ENCODE measurements at places on chromosomes 1 and 21.
A peak's percentile ranks its signal among the peaks of the same experiment; 100 is the strongest.

DNA sequence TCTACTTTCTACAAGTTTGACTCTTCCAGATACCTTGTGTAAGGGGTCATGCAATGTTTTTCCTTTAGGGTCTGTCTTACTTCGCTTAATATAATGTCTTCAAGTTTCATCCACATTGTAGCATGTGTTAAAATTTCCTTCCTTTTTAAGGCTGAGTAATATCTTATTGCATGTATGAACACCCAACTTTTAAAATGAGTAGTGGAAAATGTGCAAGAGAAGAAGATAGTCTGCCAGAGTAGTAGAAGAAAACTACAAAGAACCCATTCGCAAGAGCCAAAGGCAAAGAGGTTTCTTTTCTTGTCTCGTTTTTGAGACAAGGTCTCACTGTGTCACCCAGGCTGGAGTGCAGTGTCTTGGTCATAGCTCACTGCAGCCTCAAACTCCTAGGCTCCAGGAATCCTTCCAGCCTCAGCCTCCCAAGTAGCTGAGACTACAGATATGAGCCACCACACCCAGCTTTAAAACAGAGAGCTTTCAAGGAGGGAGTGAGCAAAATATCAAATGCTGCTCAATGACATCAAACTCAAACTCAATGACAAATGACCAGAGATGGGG, 9.4 kb downstream of the IL23R start:
- no peak for DNase-seq

- no peak for DNase-seq
Observed at GRCh38 chr1:226279498-226279897, 29.5 kb downstream of the LIN9 start.

GRCh38 chr1:70222716-70223235, 1.6 kb downstream of the SRSF11 start:
- DNase-seq: no peak

- no peak for DNase-seq
Observed at GRCh38 chr1:3352952-3353331, 101.5 kb upstream of the ARHGEF16 start.

DNA sequence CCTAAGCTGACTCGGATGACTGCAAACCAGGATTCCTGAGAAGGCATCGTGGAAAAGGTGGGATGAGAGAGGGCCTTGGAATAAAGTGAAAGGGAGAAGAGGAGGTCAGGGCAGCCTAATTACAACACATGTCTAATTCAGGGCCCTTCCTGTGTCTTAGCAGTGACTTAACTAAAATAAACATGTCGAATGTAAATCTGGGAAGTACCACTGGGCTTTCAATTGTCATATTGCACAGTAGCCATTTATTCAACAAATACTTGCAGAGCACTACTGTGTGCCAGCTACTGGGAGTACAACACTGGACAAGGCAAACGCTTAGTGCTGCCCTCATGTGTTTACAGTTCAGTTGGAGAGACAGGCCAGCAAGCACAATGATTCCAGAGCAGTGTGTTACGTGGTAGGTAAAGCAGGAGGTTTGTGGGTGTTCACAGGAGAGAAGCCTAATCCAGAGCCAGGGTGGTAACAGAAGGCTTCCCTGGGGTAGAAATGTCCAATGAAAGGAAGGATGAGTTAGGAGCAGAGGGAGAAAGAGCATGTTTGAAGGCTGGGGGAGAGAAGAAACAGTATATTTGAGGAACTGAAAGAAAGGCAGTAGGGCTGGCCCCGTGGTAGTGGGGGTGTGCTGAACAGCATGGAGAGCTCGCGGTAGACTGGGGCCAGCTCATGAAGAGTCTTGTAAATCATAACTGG, 38.0 kb upstream of the RASAL2 start:
- DNase-seq: no peak

DNA sequence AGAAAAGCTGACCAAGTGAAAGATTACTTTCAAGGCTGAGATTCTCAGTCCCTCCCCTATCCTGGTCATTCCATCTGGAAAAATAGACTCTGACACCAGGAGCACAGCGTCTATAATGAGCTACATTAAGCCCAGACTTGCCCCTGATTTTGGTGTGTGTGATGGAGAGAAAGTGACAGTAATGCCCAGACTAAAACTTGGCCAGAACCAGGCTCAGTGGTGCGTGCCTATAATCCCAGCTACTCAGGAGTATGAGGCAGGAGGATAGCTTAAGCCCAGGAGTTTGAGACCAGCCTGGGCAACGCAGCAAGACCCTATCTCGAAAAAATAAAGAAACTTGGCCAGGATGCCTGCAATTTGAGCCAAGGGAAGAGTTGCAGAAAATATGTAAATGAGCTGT, 15.9 kb downstream of the PLEKHA6 start:
- no peak for DNase-seq

DNA sequence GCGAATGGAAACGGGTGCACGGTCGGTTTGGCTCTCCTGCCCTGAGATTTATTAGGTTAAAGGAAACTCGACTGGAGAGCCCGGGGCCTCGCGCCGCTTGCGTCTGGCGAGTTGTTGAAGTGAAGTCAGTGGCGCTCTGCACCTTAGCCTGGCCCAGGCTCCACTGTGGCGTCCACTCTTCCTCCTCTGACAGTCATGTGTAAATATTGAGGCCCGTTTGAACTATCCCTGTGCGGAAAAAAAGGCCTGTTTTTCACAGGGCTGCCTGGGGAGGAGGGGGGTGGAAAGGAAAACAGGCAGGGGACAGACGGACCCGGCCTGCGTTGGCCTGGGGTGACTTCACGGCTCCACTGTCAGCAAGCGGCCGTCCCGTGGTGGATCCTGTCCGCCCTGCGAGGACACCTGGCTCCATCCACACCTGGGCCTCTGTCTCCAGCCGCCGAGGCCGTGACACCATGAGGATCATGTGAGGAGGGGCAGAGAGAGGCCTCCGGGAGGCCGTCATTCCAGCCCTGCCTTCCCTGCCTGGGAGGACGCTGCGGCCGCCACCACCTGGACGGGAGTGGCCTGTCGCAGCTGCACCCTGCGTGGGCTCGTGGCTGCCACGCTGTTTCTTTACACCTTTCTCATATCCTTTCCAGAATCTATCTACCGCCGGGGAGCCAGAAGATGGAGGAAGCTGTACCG, 59.8 kb downstream of the FAAP20 start:
- no peak for DNase-seq

DNA sequence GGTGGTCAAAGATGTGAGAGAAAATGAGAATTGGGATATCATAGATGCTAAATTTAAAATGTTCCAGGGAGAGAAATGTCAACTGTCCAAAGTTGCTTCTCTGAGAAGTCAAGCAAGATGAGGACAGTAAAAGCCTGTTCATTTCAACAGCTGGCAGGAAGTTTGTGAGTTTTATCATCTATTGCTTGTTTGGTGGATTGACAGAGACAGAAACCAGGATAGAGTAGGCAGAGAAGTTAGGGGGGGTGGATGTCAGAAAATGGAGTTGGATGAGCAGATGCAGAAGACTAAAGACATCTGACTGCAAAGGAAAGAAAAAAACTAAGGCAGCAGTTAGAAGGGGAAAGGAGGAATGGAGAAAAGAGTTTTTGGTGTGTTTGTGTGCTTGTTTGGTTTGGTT, 78.4 kb downstream of the AK5 start:
- no peak for DNase-seq

GRCh38 chr1:43069461-43070050, 102.5 kb downstream of the EBNA1BP2 start:
- peak; percentile 58 for DNase-seq

DNA sequence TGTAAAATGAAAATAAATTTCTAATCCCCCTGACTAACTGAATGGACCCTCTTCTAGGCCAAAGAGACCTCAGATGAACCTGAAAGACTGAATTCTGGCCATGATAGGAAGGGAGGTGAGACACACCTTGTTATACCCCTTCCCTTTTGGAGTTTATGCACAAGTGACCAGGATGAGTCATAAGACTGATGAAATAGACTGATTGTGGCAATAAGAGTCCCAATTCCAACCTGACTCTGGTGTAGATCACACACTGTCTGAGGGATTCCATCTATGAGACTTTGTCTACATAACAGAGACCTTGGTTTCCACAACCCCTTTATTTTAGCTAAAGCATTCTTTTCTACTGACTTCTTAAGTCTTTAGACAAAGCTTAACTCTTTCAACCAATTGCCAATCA, 13.5 kb upstream of the OR2G2 start:
- DNase-seq: no peak

DNA sequence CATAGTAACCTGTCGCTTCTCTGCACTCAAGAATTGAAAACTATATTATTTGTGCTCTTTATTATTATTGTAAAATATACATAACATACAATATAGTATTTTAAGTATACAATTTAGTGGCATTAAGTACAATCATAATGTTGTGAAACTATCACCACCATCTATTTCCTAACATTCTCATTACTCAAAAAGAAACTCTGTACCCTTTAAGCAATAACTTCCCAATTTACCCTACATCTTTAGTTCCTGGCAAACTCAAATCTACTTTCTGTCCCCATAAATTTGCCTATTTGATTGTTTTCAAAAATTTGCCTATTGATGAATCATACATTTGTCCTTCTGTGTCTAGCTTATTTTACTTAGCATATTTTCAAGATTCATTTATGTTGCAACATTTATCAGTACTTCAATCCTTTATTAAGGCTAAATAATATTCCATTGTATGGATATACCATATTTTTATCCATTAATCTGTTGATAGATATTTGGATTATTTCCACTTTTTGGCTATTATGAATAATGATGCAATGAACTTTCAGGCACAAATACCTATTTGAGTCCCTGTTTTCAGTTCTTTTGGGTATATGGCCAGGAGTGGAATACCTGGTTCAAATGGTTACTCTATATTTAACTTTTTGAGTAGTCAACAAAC, 99.6 kb upstream of the DMRTA2 start:
- DNase-seq: no peak
